ENCODE measurements at places on chromosomes 4 and X.

- DNase-seq, result no peak
These were observed 486.5 kb downstream of the GRXCR1 start for GRCh38 chr4:43379016-43379415.

- no peak for DNase-seq
These were observed 65.0 kb upstream of the FMR1 start for GRCh38 chrX:147846676-147847075.

GRCh38 chr4:151922811-151923210, 162.0 kb upstream of the GATB start:
- no peak for DNase-seq

DNA sequence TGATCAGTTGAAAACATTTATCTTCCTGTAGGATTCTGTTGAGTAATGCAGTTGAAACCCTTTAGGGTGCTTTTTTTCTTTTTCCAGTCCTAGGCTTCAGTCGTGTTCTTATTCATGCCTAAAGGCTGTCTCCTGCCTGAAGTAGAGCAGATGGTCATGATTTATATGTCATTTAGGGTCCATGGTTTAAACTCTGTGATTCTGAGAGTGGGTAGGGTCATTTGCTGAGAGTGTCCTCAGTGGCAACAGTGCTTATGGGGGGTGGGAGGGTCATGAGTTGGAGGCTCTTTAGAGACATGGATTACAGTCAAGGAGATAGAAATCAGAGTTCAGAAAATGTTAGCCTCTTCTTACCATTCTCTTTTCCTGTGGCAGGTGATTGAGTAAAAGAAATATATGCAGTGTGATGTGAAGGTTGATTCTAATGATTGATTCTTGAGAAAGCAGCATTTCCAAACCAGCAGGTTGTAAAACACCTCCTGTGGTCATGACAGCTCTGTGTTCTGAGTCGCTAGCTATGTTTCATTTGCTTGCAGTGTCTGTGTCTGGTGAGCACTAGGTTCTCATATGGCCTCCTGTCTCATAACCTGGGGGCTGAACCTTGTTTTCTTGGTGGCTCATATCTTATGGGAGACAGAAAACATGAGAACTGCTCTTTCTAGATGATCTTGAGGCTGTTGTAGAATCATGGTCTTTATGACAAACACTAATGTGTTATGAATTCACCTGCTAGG, 60.4 kb downstream of the JADE1 start:
- no peak for DNase-seq

GRCh38 chrX:143733866-143734265, 13.3 kb upstream of the SPANXN2 start:
- DNase-seq, result no peak

GRCh38 chr4:113094802-113095201, 45.3 kb downstream of the ANK2 start:
- DNase-seq, result no peak

- peak; percentile 75 for DNase-seq
These were observed 51.5 kb upstream of the TRIM2 start for GRCh38 chr4:153152501-153153338.

DNA sequence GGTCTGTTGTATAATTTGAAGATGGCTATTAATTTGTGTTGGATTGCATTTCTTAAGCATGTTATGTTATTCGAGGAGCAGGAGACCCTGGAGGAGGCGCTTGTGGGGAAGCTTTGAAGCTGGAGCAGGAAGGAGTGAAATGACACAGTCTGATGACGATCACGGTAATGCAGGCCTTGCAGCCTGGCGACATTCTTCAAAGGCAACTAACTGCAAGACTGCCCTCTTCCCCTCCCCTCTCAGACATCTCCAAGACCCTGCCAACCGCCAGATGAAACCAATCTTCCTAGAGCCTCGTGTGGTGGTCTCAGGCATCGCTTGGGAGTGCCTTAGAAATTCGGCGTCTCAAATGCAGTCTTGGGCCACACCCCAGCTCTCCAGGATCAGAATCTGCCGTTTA, 16.1 kb downstream of the CLCN4 start:
- DNase-seq, result no peak

- DNase-seq, result no peak
These were observed 298.1 kb downstream of the INPP4B start for GRCh38 chr4:142547974-142548373.

GRCh38 chr4:33065749-33066148, 2345.6 kb downstream of the PCDH7 start:
- no peak for DNase-seq

DNA sequence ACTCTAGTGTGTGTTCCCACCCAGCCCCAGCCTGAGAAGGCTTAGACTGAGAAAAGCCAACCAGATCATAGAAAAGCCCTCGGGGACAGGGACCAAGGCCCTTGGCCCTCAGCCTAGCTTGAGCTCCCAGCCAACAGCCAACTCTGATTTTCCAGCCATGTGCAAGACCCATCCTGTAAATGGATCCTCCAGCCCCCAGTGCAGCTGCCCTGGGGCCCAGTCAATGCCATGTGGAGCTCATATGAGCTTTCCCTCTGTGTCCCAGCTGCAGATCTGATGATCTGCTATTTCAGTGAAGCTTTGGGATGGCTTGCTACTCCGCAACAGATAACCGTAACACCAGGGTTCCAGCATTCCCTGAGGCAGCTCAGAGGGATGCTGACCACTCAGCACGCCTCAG, 40.5 kb upstream of the CDKN2AIP start:
- DNase-seq, result no peak

DNA sequence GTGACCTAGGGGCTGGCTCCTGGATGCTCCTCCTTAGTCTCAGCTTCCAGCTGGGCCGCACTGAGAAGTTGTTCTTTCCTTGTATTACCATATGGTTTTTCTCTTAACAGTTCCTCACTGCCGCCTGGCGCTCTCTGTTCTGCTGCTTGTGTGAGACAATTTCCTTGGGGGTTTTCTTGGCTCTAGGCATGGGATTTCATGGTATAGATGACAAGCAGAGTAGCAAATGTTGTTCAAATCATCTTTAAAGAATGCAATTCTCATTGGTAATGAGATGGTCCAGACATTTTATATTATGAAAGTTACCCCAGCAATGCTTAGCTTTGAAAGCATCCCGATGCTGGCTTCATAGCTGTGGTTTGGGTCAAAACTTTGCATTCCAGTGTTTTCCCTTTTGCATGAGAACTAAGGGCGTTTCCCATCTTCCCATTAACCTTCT, 37.6 kb downstream of the SEPTIN11 start:
- no peak for DNase-seq

- DNase-seq, result no peak
These were observed 420.8 kb upstream of the DIPK2B start for GRCh38 chrX:45621376-45622041.

GRCh38 chr4:154944996-154945395, 163.9 kb downstream of the RBM46 start:
- no peak for DNase-seq

- no peak for DNase-seq
These were observed 526.0 kb downstream of the IL1RAPL1 start for GRCh38 chrX:29113221-29113620.

GRCh38 chr4:26507286-26507685, 17.0 kb upstream of the CCKAR start:
- no peak for DNase-seq

DNA sequence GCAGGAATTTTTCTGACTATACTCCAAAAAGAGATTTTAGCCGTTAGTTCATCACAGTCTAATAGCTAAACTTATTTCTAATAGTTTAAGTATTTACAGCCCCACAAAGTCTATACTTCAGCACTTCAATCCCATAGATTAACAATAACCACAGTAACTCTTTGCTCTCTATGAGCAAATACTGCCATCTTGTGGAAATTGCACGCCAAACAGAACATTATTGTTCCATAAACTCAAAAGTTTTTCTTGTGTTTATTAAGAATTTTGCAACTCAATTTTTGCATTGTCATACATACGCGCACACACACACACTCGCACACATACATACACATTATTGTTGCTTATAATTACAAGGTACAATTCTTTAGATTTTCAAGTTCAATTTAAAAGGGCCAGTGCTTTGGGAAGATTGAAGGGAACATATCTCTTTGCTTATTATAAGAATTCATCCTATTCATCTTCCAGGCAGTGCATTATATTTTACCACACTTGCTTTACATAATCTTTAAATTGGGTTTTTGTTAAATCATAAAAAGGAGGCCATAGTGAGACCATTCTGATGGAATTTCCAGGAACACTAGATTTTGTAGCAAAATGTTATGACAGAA, 63.8 kb upstream of the ATOH1 start:
- no peak for DNase-seq

DNA sequence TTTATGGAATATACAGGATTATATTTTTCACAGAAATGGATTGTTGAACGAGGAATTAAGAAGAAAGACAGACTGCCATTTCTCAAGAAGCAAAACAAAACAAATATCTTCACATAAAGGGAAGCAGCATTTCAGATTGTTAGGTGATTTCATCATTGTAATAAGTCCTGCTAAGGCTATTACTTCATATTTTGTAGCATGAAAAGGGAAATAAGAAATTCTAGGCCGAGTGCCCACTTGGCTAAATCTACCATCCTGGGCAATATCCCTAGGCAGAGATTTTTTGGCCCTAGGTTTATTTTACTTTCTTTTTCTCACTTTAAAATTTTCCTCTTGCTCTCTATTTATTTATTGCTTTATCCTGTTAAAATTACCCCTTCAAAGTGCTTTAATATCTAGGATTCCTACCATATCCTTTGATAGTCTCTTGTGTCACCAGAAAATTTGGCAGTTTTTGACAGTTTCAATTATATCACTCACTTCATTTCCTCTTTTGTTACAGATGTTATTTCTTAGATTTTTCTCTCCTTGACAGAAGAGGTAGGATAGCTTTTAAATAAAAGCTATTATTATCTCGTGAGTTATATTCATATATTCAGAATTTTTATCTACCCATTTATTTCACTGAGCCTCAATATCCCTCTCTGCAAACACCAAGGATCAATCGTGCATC, 142.3 kb downstream of the PDGFC start:
- no peak for DNase-seq

GRCh38 chr4:75016472-75016871, 83.6 kb downstream of the PARM1 start:
- DNase-seq, result no peak

DNA sequence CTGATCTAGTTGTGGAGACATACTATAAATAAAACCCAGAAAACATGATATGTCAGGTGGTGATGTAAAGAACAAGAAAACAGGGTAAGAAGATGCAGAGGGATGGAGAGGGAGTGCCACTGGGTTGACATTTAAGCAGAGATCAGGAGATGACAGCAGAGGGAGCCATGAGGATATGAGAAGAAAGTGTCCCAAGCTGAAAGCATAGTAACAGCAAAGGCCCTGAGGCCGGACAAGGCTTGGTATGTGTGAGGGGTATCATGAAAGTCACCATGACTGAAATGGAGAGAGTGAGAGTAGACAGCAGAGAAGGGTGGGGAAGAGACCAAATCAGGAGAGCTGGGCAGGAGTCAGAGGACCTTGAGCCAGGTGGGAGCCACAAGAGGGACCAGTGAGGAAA, 3.4 kb downstream of the GPKOW start:
- DNase-seq, result no peak

- DNase-seq, result no peak
These were observed 702.5 kb downstream of the ARAP2 start for GRCh38 chr4:35541888-35542213.

GRCh38 chrX:53080628-53081580, 1.3 kb upstream of the TSPYL2 start:
- DNase-seq, result no peak

- DNase-seq, result no peak
These were observed 160.7 kb upstream of the NPY2R start for GRCh38 chr4:155047755-155048154.

- no peak for DNase-seq
These were observed 136.9 kb downstream of the ASMT start for GRCh38 chrX:1751781-1752180.

DNA sequence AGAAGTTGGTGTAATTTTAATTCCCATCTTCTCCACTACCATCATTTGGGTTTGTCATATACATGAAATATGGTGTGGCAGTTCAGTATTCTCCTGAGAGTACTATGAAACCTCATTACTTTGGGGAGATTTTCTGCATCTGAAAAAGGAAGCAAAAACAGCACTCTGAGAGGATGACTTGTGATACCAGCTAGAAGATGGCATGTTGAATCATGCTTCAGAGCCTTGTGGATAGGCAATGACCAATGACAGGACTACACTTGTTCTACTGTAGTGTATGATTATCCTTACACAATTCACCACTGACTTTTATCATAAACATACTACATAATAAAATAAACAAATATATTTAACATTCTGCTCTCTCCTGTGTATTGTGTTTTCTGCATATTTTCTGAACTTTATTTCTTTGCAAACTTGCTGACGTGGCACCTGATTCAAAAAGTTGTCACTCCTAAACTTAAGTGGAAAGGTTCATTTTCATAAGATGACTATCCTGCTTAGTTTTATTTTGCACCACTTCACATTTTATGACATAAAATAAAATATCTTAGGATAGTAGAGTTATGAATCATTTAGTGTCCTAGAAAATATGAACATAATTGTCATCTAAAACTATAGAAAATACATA, 991.3 kb downstream of the FSTL5 start:
- no peak for DNase-seq

- DNase-seq, result no peak
These were observed 5.2 kb upstream of the RPGR start for GRCh38 chrX:38332505-38332904.

DNA sequence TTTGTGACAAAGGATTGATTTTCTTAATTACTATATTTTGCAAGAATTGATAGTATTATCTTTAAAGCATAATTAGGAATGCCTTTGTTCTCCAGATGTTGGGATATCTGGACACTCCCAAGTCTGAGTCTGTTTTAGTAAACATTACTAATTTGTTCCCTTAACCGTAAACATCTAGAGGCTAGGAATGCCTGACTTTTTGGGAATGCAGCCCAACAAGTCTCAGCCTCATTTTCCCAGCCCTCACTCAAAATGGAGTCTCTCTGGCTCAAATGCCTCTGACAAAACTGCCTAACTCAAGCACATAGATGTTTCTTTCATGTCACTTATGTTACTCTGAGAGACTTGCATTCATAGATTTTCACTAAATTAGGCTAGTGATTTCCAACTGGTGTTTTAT, 297.0 kb upstream of the CLNK start:
- DNase-seq, result no peak

GRCh38 chr4:8675383-8675782, 82.8 kb downstream of the CPZ start:
- no peak for DNase-seq

GRCh38 chr4:152132776-152133175, 372.0 kb upstream of the GATB start:
- DNase-seq, result no peak

GRCh38 chr4:26181616-26182015, 139.2 kb upstream of the RBPJ start:
- DNase-seq, result no peak

- DNase-seq, result no peak
These were observed 79.5 kb downstream of the PRKG2 start for GRCh38 chr4:81135501-81135900.

Measured in activated naive CD4-positive, alpha-beta T cell treated with anti-CD3 and anti-CD28 coated beads, Interleukin-2, amount 10 ng/mL, durations not matched to agents 7 days and 5 days (primary cell).